Right kidney (tissue), 9 donors: ENCODE measurements at places on chromosomes 7 and 10.
A peak's percentile ranks its signal among the peaks of the same experiment; 100 is the strongest.

DNA sequence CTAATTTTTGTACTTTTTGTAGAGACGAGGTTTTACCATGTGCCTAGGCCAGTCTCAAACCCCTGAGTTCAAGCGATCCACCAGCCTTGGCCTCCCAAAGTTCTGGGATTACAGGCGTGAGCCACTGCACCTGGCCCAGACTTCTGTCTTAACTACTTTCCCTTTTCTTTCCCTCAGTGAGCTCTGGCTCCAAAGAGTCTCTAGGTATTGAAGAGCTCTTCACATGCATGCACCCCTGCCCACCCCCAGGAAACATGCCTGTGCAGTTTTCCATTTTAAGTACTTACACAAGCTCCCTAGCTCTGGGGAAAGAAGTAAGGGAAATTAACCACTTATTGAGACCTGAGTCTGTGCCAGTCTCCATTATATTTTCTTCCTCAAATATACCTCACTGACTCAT lies 2.0 kb downstream of the MYOZ1 start:
- no peak for DNase-seq

GRCh38 chr7:5750031-5750653 lies 31.3 kb downstream of the RNF216 start:
- DNase-seq: no peak

DNA sequence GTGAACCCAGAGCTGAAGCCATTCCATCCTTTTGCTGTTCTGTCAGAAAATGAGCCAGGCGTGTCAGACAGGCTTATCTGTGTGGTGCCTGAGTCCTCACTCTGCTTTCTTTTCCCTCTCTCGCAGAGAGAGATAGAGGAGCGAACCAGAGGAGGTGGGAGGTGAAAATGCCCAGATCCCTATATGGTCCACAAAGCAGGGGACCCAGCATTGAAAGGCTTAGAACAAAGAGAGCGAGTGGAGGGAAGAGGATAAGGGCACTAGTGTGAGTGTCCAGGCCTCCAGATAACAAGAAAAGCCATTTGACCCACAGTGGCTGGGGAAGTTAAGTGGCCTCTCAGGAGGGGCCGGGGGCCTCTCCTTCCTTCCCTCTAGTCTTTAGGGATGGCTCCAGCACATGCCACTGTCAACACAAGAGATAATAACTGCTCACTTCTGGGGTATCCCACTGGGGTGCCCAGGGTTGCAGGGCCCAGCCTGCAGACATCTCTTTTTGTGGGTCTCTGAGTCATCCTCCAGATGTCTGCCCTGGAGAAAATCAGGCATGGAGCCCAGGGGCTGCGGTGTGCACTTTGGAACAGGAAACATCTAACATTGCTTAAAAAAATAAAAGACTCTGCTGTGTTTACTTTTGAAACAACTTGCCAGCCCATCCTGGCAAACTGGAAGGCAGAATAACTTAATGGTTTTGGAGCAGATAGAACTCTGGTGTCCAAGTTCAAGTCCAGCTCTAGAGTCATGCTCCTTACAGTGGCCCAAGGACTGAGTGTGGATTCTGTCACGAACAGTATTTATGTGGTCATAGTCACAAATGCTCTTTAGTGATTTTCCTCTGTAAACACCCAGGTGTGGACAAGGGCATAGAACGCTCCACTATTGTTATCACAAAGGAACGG lies 189.5 kb downstream of the CXCL12 start:
- DNase-seq: no peak

- no peak for DNase-seq
Measured at GRCh38 chr10:94138391-94138790, 144.7 kb downstream of the PLCE1 start.

- no peak for DNase-seq
Measured at GRCh38 chr10:69894156-69894555, 92.5 kb downstream of the COL13A1 start.

GRCh38 chr10:116115797-116116196 lies 157.2 kb downstream of the GFRA1 start:
- no peak for DNase-seq

DNA sequence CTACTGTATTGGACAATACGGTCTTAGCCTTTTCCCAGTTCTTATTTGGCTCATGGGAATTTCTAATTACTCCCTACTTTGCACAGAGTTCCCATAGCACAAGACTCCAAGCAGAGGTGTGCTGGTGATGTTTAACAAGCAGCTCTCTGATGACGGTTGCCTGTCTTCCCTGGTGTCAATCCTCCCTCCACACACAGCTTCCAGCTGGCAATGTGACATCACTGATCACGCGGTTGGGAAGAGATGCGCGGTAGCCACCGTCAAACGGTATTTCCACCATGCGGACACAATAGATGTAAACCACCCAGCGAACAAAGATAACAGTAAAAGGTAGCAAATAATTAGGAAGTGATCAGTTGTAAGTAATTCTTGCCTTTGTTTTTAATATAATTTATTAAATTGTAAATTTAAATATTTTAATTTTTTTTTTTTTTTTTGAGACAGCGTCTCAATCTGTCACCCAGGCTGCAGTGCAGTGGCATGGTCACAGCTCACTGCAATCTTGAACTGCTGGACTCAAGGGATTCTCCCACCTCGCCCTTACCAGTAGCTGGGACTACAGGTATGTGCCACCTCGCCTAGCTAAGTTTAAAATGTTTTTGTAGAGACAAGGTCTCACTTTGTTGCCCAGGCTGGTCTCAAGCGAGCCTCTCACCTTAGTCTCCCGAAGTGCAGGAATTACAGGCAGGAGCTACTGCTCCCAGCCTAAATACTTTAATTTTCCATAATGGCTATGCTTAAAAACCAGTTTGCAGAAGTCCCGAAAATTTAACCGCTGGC lies 36.3 kb upstream of the IL15RA start:
- no peak for DNase-seq

GRCh38 chr10:110209926-110210673 lies 2.7 kb downstream of the MXI1 start:
- peak; percentile 84 for DNase-seq
